ENCODE measurements at places on chromosomes 12 and 14.
A peak's percentile ranks its signal among the peaks of the same experiment; 100 is the strongest.

- DNase-seq = no peak
Measured at GRCh38 chr12:113870035-113870434, 96.1 kb downstream of the RBM19 start.

- DNase-seq = no peak
Measured at GRCh38 chr12:78009031-78009430, 178.3 kb downstream of the NAV3 start.

GRCh38 chr14:80718940-80719339, 222.6 kb downstream of the CEP128 start:
- no peak for DNase-seq

GRCh38 chr12:128266086-128266485, 884 bp upstream of the TMEM132C start:
- DNase-seq = no peak

DNA sequence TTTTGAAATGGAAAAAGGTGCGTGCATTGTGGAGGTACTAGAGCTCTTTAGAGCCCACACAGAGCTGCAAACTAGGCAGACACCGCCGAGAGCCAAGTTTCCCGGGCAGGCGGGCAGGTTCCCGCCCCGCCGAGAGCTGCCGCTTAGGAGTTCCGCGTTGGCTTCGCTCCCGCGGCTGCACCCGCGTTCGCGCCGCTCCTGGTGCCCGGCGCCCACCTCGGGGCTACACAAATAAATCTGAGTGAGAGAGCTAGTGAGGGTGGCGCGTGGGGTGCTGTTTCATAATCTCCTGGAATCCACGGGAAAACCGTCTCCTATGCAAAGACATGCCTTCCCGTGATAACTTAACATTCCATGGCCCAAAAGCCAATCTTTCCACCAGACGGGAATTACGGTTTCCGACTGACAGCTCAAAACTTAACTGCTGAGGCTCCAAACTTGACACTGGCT, 645 bp downstream of the KITLG start:
- DNase-seq = no peak

DNA sequence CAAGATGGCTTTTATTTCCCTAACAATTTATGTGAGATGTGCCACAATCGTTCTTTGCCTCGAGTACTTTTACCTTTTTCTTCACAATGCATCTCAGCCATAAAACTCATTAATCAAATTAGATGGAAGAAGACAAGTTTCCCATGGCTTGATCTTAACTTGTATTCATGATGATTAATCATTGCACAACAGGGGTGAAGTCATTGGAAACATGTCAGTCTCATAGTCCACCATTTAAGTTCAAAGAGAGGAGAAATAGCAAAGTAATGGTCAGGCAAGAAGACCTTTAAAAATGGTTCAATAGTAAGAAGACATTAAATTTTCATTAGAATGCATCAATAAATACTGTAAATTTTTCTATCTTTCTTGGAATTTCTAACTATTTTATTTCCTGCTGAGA, 136.3 kb downstream of the FOXG1 start:
- no peak for DNase-seq

- no peak for DNase-seq
Measured at GRCh38 chr14:93832665-93833064, 44.4 kb upstream of the PRIMA1 start.

DNA sequence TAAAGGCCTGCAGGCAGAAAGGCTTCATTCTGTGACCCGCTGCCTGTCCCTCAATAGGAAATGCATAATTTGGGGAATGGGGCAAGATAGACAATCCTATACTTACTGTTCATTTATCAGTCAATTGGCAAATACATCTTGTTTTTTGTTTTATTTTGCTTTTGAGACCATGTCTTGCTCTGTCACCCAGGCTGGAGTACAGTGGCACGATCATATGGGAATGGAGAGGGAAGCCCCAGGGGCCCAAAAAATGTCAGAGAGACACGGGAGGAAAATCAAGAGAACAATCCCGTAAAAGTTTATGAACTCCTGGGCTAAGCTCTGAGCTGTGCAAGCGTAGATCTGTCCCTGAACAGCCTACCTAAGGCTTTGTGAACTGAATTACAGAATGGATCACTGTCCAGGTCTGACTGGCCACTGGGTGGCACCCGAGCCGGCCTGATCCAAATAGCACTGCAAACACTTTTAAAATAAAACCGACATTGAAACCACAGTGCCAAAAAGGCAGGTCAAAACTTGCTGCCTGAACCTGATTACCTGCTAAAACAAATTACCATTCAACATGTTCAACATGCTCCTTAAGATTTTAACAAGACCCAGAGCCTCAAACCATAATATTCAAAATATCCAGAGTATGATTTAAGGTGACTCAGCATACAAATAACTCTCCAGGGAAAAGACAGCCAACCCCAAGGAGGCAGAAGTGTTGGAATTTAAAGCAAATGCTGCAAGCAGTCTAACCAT, 11.8 kb downstream of the COPS7A start:
- no peak for DNase-seq

GRCh38 chr14:93976477-93977057, at the start of gene ASB2:
Gene ASB2, minus strand, starts transcription at chr14:93976570. Its CDS starts 12,031 bp downstream, at chr14:93964539.
- DNase-seq = no peak

DNA sequence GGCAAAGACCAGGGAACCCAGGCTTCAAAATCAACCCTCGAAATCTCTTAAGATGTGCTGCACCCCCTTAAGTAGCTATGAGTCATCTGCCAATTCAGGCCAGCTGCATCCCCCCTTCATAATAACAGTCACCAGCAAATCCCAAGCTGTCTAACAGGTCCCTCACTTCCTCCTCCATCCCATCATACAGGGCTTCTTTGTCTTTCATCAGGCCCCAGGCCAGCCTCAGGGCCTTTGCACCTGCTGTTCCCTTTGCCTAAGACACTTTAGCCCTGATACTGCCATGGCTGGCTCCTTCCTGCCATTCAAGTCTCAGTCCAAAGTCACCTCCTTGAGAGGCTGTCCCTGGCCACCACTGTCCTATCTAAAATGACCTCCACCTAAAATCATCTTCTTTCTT, 4.0 kb downstream of the RASAL1 start:
- no peak for DNase-seq

- no peak for DNase-seq
Measured at GRCh38 chr14:70663707-70664179, 22.0 kb downstream of the TTC9 start.

- no peak for DNase-seq
Measured at GRCh38 chr12:114935658-114936057, 251.7 kb upstream of the TBX3 start.

GRCh38 chr12:103877934-103878510, 37.0 kb upstream of the NT5DC3 start:
- peak; percentile 31 for DNase-seq

GRCh38 chr12:43636725-43637463, 84.9 kb upstream of the ADAMTS20 start:
- no peak for DNase-seq

DNA sequence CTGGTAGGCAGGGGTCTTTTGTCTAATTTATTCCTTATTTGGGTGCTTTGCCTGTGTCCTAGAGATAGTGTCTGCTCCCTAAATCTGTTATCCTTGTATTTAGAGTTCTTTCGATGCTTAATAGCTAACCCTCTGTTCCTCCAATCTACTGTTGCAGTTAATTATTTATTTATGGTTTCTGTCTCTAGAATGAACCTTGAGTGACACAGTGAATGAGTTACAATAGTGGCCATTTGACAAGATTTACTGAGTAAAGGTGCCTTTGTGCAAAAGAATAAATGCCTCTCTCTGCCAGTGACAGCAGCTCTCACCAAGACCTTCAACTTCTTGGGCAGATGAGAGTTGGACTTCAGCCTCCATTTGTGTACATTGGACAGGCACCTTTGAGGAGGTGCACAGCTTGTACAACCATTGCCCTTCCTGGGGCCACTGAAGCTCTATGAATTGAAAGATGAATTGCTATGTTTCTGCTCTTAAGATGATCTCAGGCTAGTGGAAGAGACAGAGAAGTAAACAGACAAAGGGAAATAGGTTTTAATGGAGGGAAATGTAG, 165.9 kb downstream of the DERA start:
- DNase-seq = no peak

GRCh38 chr14:76644855-76645518, 116.3 kb upstream of the VASH1 start:
- no peak for DNase-seq

DNA sequence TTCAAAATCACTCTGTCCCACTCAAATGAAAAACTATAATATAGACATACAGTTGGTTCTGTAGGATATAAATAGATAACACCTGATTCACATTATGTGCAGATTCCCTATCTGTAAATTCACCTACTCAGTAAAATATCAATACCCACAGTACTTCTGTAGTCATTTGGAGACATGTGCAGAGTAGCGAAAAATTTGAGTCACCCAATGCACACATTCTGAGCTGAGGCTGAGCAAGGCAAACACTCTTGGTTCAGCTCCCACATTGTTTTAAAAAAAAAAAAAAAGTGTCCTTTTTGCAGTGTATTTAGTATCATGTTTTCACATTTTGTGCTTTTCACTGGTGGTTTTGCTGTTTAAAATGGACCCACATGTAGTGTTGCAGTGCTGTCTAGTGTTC, 27.3 kb upstream of the BBS10 start:
- DNase-seq = no peak

- DNase-seq = no peak
Measured at GRCh38 chr12:52532636-52533035, 12.4 kb upstream of the KRT5 start.
